ENCODE measurements at places on chromosomes 16 and 17.

- DNase-seq = no peak
Observed at GRCh38 chr16:66701516-66701915, 5.0 kb upstream of the CMTM4 start.

DNA sequence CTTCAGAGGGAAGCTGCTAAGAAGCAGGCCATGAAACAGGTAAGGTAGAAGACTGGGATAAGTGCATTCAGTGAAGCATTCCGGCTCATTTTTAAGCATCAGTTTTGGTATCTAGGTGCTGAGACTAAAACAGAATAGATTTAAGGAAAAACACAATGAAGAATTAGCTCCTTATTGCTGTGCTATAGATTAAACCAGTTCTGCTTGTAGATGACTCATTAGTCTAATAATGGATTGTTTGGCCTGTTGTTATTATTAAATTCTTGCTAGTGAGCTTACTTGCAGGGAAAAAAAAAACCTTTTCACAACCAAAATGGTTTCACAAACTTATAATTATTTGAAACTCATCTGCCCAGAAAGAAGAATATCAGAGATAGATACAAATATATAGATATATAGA is 55.9 kb downstream of the NSRP1 start:
- no peak for DNase-seq

- no peak for DNase-seq
Observed at GRCh38 chr16:68202091-68202519, 33.8 kb downstream of the ESRP2 start.

GRCh38 chr16:86955136-86955855 is 361.9 kb downstream of the C16orf95 start:
- DNase-seq = no peak

DNA sequence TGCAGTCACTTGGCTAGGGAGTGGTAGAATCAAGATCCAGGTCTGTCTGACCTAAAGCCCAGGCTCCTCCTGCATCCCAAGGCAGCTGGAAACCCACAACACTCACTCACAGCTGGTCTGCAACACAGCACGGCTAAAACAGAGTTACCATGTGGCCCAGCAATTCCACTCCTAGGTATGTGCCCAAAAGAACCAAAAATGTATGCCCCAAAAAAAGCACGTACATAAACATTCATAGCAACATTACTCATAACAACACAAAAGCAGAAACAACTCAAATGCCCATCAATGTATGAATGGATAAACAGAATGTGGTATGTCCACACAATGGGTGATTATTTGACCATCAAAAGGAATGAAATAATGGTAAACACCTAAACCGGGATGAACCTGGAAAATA is 8.9 kb downstream of the TVP23A start:
- no peak for DNase-seq

GRCh38 chr17:76408037-76408849 is 23.8 kb downstream of the SPHK1 start:
- peak; percentile 36 for DNase-seq

GRCh38 chr17:58415371-58416055 is 1.8 kb downstream of the RNF43 start:
- no peak for DNase-seq

DNA sequence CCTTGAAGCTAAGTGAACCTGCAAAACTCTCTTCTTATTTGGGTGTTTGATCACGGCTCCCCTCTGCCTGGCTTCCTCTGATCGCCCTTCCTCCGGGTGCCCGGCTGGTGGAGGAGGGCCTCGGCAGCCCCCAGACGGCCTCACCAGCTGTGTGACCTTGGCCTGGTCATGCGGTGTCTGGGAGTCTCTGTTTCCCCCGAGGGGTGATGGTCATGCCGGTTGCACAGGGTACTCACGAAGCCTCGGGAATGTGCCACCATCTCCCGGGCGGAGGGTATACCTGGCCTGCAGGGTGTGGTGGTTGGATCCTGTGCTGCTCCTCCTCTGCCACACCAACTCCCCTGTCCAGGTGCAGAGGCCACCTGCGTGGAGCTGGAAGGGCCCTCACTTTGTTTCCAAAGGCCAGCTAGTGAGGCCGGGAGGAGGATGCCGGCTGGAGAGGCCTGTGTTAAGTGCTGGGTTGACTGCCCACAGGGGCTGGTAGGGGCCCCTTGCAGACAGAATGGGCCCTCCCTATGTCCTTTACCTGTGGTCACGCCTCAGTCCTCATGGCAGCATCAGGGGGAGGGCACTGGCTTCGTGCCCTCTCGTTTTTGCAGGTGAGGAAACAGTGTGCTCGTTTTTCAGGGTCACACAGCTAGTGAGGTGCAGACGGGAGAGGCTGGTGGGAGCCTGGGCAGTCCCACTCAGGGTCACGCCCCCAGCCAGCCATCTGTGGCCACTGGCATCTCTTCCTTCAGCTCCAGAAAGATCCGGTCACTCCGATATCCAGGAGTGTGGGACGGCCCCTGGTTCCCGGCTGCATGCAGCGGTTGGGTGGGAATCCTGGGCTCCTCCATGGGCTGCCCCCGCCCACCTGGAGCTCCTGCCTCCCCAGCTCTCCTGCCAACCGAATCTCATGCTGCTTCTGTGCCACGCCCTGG is 148.5 kb upstream of the GSE1 start:
- no peak for DNase-seq

DNA sequence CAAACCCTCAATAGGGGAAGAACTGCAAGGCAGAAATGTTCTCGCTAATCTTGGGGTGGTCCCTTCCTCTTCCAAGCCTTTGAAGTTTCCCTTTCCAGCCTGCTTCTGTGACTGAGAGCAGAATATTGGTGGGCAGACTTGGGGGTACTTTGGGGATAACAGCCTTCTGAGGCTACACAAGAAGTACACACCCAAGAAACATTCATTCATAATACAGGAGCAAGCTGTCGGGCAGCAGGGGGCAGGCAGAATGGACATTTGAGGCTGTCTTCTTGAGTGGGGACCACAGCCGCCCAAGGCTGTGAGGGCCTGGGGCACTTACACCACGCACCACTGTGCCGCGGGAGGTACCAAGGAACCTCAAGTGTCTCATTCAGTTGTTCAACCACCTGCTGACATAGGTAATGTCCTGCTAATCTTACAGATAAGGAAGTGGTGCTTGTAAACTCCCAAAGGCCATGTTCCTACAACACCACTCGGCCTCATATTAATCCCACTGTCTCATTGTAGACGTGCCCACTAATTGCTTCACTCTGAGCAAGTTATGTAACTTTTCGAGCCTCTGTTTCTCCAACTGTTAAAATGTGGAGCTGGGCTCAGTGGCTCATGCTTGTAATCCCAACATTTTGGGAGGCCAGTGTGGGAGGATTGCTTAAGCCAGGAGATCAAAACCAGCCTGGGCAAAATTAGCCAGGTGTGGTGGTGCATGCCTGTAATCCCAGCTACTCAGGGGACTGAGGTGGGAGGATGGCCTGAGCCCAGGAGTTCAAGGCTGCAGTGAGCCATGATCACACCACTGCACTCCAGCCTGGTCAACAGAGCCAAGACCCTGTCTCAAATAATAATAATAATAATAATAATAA is 2.5 kb upstream of the MRPS23 start:
- no peak for DNase-seq

DNA sequence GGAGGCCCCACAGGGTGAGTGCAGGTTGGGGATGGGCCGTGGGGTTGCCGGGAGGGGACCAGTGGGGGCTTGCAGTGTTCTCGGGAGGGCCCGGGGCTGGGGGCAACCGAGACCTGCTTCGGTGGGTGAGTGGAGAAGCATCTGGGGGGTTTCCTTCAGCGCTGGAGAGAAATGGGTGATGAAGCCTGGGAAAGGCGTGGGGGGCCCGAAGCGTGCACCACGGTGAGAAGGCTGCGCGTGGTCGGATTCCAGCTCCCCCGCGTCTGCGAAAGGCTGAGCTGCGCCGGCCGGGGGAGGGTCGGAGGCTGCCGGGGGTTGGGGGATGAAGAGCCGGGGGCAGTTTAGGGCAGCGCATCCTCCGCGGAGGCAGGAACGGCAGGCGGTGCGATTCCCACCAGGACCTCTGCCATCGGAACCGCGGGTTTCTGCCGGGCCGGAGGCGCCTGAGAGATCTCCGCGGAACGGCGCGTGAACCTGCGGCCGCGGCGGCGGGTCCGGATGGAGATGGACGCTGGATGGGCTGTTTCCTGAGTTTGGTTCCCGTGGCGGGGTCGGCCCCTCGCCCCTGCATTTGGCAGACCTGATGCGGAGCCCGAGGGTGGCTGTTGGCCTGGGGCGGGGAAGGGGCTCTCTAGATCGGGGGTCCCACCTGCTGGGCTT is 6.9 kb upstream of the SSTR5 start:
- no peak for DNase-seq

DNA sequence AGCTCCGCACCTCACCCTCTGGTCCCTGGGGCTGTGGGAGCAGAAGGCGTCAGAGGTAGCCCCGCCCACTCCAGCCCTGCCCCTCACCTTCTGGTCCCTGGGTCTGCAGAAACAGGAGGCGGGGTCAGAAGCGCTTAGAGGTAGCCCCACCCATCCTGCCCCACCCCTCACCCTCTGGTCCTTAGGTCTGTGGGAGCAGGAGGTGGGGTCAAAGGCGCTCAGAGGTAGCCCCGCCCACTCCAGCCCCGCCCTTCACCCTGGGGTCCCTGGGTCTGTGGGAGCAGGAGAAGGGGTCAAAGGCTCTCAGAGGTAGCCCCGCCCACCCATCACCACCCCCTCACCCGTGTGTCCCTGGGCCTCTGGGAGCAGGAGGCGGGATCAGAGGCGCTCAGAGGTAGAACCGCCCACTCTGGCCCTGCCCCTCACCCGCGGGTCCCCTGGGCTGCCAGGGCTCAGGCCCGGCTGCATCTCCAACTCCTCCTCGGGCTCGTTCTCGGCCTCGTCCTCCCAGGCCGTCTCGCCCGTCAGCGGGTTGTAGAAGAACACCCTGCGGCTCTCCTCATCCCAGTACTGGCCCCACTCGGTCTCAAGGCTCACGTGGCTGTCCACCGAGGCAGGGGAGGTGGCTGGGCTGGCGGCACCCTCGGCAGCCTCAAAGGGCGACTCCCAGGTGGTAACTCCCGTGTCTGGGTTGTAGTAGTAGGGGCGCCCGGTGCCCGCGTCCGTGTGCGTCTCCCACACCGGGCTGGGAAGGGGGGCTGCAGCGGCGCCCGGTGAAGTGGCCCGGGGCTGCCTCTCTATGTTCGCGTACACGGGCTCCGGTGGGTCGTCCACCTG is 27.2 kb downstream of the ARHGAP27 start:
- DNase-seq = no peak

GRCh38 chr17:2453325-2453724 is 52.5 kb upstream of the MNT start:
- no peak for DNase-seq

GRCh38 chr17:53017227-53017626 is 805.5 kb upstream of the KIF2B start:
- DNase-seq = no peak

- no peak for DNase-seq
Observed at GRCh38 chr17:16913463-16913862, 58.5 kb downstream of the TNFRSF13B start.

DNA sequence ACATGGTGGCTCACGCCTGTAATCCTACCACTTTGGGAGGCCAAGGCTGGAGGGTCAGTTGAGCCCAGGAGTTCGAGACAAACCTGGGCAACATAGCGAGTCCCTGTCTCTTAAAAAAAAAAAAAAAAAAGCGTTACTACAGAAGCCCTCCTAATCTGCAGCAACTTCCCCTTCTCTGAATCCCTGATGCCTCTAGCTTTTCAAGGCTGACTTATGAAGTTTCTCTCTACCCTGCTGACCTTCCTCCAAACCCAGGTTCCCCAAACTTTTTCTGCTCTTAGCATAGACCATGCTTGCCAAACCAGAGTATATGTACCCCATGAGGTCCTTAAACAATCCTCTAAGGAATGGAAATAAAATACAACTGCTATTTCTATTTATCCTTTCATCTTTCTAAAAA is 16.4 kb downstream of the LYRM1 start:
- no peak for DNase-seq

DNA sequence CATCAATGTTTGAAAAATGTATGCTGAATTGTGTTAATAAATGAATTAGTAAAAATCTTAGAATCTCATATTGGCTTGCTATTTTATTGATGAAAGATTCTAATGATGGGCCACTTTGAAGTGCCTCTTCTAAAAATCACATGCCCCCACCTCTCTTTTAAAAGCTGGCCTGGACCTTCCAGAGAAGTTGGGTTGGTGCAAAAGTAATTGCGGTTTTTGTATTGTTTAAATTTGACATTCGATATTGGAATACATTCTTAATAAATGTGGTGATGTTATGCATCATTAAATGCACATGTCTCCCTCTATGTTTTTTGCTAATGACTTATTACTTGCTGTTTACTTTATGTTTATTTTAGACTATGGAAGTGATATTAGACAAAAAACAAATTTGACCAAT is 314.6 kb upstream of the C16orf82 start:
- no peak for DNase-seq

DNA sequence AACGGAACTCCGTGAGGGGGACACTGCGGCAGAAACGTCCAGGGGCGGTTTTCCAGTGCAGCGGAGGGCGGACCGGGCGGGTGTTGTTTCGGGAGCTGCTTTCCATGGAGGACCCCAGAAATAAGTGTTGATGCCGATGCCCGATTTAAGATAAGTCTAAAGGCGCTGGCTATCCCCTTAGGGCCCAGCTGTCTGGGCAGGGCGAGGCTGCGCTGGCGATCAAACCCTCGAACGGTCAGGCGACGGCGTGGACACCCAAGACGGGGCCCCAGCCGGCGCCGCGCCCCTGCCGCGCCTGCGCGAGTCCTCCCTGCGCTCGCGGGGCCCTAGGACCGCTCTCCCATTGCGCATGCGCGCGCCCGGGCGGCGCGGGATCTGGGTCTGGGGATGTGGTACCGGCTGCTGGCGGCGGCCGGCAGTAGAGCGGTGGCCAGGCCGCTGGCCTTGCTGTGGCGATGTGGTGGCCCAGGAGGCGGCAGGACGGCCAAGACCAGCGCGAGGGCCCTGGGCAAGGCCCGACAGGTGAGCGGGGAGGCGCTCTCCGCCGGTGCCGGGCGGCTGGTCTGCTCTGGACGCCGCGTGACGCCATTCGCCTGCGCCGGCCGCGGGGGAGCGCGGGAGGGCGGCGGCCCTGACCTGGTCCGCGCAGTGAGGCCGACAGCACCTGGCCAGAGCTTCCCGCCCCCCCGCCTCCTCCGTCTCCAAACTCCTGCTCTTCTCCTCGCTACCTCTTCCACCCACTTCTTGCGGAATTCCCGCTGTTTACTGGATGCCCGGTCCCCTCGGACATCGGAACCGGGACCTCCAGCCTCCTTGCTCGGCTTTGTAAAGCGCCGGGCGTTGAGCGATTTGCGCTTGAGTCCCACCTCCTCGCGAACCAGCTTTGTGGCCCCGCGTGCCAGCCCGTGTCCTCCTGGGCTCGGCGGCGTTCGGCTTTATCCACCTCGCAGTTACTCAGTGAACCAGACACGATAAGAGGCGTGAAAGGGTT is 24.0 kb downstream of the DEF8 start:
- peak; percentile 99 for DNase-seq

- DNase-seq = no peak
Observed at GRCh38 chr17:36768394-36768793, 167.0 kb downstream of the MRM1 start.
